ENCODE measurements at places on chromosomes 11 and 22. TPM values are rescaled to one million over a fixed set of nuclear protein-coding genes. Genes with fewer than 3 reads are reported as not detected.
A peak's percentile ranks its signal among the peaks of the same experiment; 100 is the strongest.

DNA sequence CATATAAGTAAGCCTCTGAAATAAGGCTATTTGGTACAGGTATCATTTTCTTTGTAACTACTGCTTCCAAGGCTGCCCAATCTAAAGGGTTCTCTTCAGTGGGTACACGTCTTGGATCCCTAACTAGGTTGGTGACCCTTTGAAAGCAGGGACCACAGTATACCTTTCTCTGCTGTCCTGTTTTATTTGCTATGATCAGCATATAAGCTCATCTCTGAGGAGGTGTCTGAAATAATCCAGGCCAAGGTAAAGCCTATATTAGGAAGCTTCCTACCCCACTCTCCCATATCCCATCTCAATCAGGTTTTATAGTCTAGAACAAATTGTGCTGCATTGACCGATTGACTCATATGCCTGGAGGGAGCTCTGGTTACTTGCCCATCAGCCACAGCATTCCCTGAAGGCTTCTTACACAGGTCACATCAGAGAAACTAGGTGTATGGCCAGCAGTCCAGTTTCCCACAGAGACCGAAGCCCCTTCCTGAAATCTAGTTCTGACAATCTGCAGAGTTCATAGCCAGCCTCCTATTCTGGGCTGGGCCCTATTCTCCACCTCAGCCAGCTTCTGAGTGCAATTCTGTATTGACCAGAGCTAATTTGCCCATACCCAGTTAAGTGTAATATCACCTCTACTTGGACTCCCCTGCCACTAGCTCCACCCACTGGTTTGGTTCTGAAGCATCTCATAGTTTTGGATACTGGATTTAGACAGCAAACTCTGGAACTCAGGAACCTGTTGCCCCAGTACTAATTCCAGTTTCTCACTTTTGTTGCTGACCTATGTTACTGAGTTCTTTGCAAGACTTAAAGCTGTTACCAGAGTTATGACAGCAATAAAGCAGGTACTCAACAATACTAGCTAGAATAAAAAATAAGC, 62.1 kb upstream of the ARHGAP20 start:
- no peaks in the 10 kb centered on the region for H3K36me3 ChIP-seq
- H3K4me1 ChIP-seq: peaks cover 6% of the 10 kb centered on the region
- DNase-seq: no peak
- peaks cover 2% of the 10 kb centered on the region for H3K27me3 ChIP-seq

- H3K4me1 ChIP-seq: peaks cover 38% of the 10 kb centered on the region
- H3K36me3 ChIP-seq: no peaks in the 10 kb centered on the region
- peak overlapping the region; percentile 91 for H3K4me3 ChIP-seq
- no peaks in the 10 kb centered on the region for H3K27me3 ChIP-seq
- DNase-seq: no peak
- H3K27ac ChIP-seq: peak overlapping the region; percentile 92
Observed at GRCh38 chr11:67354075-67355022, 1.0 kb upstream of the POLD4 start.

- DNase-seq: no peak
- no peak overlapping the region for H3K27ac ChIP-seq
Observed at GRCh38 chr11:16587670-16588069, 150.8 kb upstream of the C11orf58 start.

- H3K4me3 ChIP-seq: no peak overlapping the region
- H3K27me3 ChIP-seq: peaks cover 16% of the 10 kb centered on the region
- DNase-seq: no peak
- peaks cover 7% of the 10 kb centered on the region for H3K4me1 ChIP-seq
- no peak overlapping the region for H3K27ac ChIP-seq
Observed at GRCh38 chr22:41931701-41932269, 5.2 kb upstream of the TNFRSF13C start.

- H3K27me3 ChIP-seq: no peaks in the 10 kb centered on the region
- peaks cover 18% of the 10 kb centered on the region for H3K36me3 ChIP-seq
- no peak for DNase-seq
- H3K4me3 ChIP-seq: peak overlapping the region; percentile 97
- peak overlapping the region; percentile 99 for H3K27ac ChIP-seq
Observed at GRCh38 chr11:10857459-10857708, 469 bp downstream of the ZBED5 start.

Gene MAP6
- total RNA-seq: 1.2 TPM

Gene PYGM
- 7.6 TPM for total RNA-seq

Gene KCNE3
- total RNA-seq: 5.0 TPM

All from mesothelial cell of epicardium (in vitro differentiated cells).